ENCODE measurements at places on chromosomes 2 and 18.

DNA sequence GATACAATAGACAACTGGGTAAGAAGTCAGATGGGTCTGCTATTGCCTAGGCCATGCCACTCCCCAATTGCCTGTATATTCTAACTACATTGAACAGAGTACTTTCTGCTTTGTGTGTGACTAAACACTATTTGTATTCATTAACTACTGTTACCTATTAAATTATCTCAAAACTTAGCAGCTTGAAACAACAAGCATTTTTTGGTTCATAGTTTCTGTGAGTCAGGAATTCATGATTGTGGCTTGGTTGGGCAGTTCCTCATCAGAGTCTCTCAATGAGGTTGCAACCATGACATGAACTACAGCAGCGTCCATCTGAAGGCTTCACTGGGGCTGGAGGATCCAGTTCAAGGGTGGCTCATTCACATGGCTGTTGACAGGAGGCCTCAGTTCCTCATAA is 205.7 kb downstream of the EN1 start:
- no peak for DNase-seq

DNA sequence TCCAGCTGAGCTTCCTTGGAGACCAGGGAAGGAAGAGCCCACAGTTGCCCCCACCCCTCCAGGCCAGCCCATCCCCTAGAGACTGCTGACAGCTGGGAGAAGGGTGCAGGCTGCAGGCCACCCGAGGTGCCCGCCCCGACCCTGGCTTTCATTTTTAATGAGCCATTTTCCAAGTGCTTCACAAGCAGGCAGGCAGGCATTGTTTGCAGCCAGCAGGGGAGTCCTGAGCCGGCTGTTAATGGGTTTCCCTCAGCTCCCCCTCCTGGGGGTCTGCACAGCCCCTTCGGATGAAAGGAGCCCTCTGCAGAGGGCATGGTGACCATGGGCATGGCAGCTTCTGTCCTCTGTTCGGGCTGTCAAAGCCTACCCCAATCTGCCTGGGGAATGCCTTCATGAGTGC is 94.5 kb downstream of the ZBTB7C start:
- no peak for DNase-seq

GRCh38 chr2:46329803-46330775 is 32.9 kb downstream of the EPAS1 start:
- no peak for DNase-seq

GRCh38 chr2:99710721-99711120 is 220.9 kb upstream of the REV1 start:
- DNase-seq = no peak

GRCh38 chr2:195121341-195121740 is 535.7 kb upstream of the SLC39A10 start:
- no peak for DNase-seq

GRCh38 chr2:64967601-64968000 is 21.6 kb upstream of the SLC1A4 start:
- DNase-seq = no peak

DNA sequence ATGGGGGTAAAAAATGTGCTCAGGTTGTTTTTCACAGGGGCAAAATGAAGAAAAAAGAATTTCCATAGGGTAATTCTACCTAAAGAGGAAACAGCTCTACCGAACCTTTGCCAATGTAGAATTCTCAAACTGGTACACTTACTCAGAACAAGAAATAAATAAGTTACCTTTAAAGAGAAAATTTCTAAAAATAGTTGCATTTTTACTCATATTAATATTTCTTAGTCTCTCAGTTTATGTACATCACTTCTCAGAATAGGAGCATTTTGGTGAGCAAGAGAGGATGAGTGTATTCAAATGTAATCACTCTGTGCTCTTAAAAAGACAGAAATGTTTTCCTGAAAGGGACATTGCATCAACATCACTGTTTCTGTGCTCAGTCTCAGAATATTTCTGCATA is 574.7 kb upstream of the SLC8A1 start:
- no peak for DNase-seq

GRCh38 chr2:2733818-2734217 is 402.7 kb upstream of the MYT1L start:
- no peak for DNase-seq

GRCh38 chr18:69697069-69697468 is 250.6 kb downstream of the CD226 start:
- DNase-seq = no peak

GRCh38 chr2:57834666-57835065 is 211.9 kb upstream of the VRK2 start:
- DNase-seq = no peak

GRCh38 chr2:38602732-38603401 is at the start of gene HNRNPLL:
HNRNPLL (minus strand) TSS chr2:38602928; CDS start chr2:38602626, 302 bp downstream.
- peak; percentile 95 for DNase-seq

DNA sequence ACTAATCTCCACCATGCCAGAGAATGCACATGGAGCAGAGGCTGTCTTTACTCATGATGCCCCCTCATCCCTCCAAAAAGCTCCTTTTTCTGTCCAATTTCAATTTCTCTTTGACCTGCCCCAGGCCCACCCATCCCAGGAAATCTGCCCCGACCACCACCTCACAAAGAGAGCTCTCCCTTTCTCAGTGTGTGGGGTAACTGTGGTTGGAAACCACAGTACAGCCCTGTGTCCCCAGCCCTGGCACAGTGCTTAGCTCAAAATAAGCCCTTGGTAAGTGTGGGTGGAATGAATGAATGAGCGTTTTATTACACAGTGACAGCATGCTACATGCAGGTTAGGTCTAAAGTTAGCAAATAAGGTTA is 43.7 kb upstream of the CAB39 start:
- no peak for DNase-seq
